NCI-H1092 (cell line): ENCODE measurements at places on chromosomes 11 and 22.

- no peak for DNase-seq
These were observed 34.4 kb downstream of the MCAM start for GRCh38 chr11:119282495-119282894.

GRCh38 chr22:42039271-42039670 is 31.3 kb downstream of the NAGA start:
- DNase-seq, result no peak

- DNase-seq, result no peak
These were observed 35.6 kb downstream of the TBC1D22A start for GRCh38 chr22:46798041-46798365.

DNA sequence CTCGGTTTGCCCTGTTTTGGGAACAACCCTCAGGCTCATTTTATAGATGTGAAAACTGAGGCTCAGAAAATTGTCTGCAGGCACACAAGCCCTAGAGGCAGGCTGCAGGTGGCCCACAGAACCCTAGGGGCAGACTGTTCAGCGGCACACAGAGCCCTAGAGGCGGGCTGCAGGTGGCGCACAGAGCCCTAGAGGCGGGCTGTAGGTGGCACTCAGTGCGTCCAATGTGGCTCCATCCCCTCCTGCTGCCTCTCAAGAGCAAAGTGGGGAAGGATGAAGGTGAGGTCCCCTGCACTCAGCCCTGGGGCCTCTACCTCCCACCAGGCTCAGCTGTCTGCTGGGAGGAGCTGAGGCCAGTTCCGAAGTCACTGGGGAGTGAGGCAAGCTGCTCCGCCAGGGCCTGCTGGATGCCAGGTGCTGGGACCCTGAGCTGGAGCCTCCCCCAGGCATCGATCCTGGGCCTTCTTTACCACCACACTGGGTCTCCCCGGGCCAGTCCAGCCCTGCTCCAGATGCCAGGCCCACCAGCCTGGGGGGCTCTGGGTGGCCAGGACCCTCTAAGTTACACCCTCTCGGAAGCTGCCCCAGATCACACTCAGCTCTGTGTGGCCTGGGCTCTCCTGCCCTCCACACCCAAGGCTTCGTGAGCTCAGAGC is 2.3 kb downstream of the ACY3 start:
- peak; percentile 14 for DNase-seq

- no peak for DNase-seq
These were observed 14.9 kb downstream of the ADAMTS8 start for GRCh38 chr11:130413405-130414106.

DNA sequence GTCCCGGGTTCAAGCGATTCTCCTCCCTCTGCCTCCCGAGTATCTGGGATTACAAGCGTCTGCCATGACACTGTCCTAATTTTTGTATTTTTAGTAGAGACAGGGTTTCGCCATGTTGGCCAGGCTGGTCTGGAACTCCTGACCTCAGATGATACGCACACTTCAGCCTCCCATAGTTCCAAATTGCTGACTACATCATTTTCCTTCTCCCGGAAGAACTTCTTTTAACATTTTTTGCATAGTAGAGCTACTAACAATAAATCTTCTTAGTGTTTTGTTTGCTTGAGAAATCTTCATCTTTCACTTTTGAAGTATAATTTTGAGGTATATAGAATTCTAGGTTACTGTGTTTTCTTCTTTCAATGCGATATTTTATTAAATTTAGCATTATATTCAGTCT is 1415.1 kb upstream of the RAG2 start:
- DNase-seq, result no peak

DNA sequence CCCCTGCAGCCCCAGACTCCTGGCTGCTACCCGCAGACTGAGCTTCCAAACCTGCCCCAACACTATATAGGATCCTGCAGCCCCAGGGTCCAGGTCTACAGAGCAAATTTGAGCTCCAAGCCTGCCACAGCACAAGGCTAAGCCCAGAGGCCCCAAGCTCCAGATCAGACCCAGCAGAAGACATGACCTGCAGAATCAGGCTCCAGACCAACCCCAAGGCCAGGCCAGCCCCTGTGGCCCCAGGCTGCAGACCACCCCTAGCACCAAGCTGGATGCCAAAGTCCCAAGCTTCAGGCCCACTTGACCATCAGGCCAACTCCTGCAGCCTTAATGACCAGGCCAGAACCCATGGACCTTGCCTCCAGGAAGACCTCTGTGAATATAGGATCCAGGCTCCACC is 145.3 kb downstream of the DLG2 start:
- no peak for DNase-seq

GRCh38 chr22:48919187-48919590 is 908.5 kb downstream of the BRD1 start:
- DNase-seq, result no peak

- no peak for DNase-seq
These were observed at the start of gene PNPLA5 for GRCh38 chr22:43891360-43892182. Gene PNPLA5, minus strand, starts transcription at chr22:43892013. Its CDS starts 133 bp downstream, at chr22:43891880.

- DNase-seq, result no peak
These were observed 23.4 kb downstream of the OVOL1 start for GRCh38 chr11:65810046-65810868.

- DNase-seq, result no peak
These were observed 175.7 kb upstream of the PITPNB start for GRCh38 chr22:28094771-28095170.

- no peak for DNase-seq
These were observed 63.8 kb downstream of the KIF18A start for GRCh38 chr11:28043930-28044709.

GRCh38 chr11:126341760-126342161 is 13.7 kb upstream of the ST3GAL4 start:
- no peak for DNase-seq

DNA sequence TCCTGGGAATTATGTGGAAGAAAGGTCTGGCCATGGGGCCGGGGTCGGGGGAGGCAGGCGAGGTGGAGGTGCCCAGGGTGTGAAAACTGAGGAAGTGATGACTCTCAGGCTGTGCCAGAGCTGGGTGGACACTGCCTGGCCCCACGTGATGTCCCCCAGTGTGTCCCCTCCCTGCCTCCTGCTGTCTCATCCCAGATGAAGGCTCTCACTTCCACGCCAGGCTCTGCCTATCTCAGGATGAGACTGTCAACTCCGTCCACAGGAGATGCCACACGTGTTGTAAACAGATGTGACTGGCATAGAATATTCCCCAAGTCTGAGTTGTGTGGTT is 51.4 kb downstream of the RPS6KA4 start:
- DNase-seq, result no peak

DNA sequence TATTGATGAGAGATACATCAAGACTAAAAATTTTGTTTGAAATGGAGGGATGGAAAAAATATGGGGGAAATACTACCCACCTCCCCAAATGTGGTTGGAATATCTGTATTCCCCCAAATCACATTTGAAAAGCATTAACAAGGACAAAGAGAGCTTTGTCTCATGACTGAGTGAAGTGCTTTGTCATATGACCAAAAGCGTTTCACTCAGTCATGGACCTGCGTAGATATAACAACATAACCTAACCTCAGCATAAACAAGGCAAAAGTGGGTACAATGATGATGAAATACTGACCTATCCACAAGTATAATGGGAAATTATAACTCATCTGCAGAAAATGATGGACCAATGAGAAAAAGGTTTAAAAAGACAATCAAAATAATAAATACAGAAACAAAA is 418.3 kb downstream of the TBC1D22A start:
- DNase-seq, result no peak

GRCh38 chr11:75554258-75555022 is 7.6 kb upstream of the SERPINH1 start:
- peak; percentile 76 for DNase-seq

- no peak for DNase-seq
These were observed 213.5 kb upstream of the NAV2 start for GRCh38 chr11:19499026-19499669.

GRCh38 chr11:113148076-113148475 is 166.3 kb upstream of the TTC12 start:
- no peak for DNase-seq

GRCh38 chr11:2989006-2989405 is 3.1 kb downstream of the NAP1L4 start:
- DNase-seq, result no peak

GRCh38 chr22:37088108-37088605 is 21.4 kb downstream of the TMPRSS6 start:
- DNase-seq, result no peak

- no peak for DNase-seq
These were observed 16.8 kb upstream of the CASTOR1 start for GRCh38 chr22:30305906-30306626.

- DNase-seq, result no peak
These were observed at the start of gene XKR3 for GRCh38 chr22:16824716-16825687. Gene XKR3, minus strand, starts transcription at chr22:16825411. Its CDS starts 17,338 bp downstream, at chr22:16808073.

- DNase-seq, result no peak
These were observed 267.3 kb downstream of the DLG2 start for GRCh38 chr11:85359859-85360258.

DNA sequence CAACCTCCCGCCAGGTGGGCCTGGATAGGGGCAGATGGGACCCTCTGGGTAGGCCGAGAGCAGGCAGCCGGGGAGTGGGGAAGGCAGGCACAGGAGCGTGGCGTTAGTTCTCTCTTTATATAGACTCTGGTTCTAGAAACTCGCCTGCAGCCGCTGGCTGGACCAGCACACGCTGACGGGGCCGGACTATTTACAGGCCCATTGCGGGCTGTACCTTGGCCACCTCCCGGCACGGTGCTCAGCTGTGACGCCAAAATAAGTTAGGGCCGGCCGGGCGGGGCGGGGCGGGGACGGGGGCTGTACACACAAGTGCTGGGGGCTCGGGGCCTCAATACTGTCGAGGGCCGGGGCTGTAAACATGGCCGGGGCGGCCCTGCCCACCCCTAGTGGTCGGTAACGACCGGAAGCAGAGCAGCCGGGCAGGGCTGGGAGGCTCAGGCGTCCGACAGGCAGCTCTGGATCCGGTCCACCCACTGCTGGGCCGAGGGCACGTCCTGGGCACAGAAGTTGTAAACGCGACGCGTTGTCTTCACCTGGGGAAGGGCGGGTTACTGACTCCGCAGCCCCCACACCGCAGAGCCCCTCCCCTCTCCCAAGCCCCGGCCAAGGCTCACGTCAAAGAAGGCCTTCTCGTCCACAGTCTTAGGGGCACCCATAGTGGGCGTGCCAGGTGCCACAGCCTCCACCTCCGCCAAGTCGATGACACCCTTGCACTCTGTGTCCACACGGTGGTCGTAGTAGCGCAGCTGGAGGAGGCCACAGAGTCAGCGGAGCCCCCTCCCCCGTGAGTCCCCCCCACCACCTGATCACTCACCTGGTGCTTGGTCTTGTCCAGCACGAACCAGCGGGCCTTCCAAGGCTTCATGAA is 27.9 kb downstream of the SBF1 start:
- DNase-seq, result no peak

DNA sequence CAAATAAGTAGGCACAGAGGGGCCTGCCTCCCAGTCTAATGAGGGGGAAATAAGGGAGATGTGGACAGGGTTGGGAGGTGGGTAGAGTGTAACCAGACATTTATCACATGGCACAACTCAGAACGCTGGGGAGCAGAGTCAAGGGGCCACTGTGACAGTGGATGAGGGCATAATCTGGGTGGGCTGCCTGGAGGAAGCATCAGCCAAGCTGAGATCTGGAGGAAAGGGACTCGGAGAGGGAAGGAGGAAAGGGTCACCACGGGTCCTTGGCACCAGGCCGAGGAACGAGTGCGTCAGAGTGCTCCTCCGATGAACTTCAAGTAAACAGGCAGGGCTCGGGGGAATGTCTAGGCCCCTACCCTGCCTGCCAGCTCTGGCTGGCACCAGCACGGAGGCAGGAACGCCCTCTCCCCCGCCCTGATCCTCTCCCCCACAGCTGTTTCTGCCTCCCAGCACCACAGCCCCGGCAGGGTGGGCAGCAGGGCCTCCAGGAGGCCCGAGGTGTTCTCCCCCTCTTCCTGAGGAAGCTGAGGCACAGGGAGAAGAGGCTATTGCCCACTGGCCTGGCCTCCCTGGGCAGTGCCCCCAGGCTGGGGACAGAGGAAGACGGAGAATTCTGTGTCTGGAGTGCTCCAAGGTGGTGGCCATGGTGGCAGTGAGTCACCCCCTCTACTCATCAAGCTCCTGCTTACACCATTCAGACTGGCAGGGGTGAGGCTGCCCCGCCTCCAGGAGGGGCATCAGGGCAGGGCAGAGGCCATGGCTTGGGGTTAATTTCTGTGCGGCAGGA is 4.2 kb downstream of the ALDH3B1 start:
- DNase-seq, result no peak

DNA sequence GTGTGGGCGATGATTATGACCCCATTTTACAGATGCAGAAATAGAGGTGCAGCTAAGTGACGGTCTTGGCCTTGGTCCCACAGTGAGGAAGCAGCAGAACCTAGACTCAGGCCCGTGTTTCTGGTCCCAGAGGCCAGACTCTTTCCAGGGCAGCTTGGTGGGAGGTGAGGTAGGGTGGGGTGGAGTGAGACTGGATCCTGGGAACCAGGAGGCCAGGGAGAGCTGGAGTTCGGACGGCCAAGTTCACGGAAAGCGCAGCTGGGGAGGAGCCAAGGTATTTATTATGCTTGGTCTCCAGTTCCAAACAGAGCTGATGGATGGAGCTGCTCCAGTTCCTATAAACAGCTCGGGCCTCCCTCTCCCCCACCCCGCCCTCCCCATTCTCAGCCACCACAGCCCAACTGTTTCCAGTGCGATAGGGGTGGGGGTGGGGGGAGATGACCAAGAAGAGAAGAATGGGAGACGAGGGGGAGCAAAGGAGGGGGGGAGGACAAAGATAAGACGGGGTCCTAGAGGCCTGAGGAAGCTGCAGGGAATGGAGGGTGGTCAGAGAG is 16.2 kb downstream of the LRRC32 start:
- no peak for DNase-seq

GRCh38 chr22:43852573-43853327 is 9.6 kb downstream of the SULT4A1 start:
- no peak for DNase-seq

DNA sequence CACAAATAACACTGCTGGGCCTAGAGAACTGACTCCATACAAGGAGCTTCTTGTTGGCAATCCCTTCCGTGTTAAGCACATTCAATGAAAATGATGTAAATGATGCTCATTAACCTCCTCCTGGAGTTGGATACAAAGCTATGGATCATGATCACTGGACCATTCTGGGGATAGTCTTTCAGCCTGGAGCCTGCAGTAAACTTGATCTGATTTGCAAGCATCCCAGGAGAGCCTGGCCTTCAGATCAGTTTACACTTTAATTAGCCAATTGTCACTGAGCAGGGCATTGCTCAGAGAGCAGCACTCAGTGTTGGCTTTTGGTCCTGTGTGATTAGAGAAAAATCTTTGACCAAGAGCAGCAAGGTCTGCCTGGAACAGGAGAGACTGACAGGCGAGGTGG is 45.6 kb downstream of the ARFGAP3 start:
- peak; percentile 12 for DNase-seq

DNA sequence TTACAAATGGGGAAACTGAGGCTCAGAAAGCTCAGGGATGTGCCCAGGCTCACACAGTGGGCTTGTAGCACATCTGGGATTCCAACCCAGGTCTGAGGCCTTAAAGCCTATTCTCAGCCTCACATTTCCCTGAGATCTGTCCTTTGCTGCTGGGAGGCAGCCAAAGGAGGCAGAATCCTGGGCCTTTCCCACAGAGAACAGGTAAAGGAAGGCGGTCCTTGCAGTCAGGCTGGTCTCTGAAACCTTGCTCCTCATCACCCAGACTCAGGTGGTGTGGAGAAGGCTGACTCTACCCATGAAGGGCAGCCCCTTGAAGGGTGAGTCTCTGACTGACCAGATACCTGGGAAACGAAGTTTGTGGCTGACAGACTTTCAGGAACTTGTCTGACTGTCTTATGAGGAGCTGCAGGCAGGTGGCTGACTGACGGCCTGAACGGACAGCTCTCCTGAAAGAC is 7.8 kb downstream of the SLCO2B1 start:
- DNase-seq, result no peak

- no peak for DNase-seq
These were observed 80.3 kb downstream of the ME3 start for GRCh38 chr11:86592047-86592591.

GRCh38 chr22:35132568-35132967 is 66.6 kb downstream of the ISX start:
- no peak for DNase-seq
